T-helper 22 cell (primary cell): ENCODE measurements at places on chromosomes 6 and 20.

DNA sequence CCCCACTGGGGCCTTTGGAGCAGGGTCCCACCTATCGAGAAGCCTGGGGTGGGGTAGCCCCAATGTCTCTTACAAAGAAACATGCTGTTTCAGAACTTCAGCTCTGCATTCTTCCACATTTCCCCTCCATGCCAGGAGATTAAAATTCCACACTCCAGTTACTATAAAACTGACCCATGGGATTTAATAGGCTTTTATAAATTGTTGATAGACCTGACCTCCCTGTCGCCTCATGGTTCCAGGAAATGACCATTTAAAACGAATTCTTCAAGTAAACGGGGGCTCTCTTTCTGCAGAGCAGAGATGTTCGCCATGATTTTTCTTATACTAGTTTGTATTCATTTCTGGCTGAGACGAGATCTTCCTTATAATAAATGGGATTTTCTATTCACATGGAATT lies 19.3 kb downstream of the RIN2 start:
- DNase-seq: no peak

- DNase-seq: no peak
Observed at GRCh38 chr20:17665756-17666155, 16.3 kb downstream of the RRBP1 start.

DNA sequence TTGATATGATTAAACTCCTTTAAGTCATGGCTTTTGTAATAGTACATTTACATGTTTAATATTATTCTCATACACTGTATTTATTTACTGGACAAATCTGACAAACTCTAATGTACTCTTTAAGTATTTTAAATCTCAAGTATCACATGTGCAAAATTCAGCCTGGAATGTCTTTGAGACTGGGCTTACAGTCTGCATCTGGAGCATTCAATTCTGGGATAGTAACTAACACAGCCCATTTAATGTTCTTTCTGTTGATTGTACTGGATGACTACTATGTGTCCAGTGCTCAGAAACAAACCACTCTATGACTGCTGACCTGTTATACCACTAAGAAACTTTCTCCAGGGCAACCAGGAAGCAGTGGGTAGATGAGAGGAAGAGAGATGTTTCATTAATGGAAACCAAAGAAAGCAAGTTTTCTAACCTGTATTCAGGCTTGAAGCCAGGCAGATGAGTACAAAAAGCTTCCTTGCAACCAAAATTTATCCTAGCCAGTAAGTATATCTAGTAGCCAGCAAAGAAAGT lies 26.8 kb downstream of the FBXL4 start:
- DNase-seq: no peak

GRCh38 chr6:75025371-75025770 lies 180.5 kb downstream of the COL12A1 start:
- no peak for DNase-seq
